ENCODE measurements at places on chromosomes 4 and X.

DNA sequence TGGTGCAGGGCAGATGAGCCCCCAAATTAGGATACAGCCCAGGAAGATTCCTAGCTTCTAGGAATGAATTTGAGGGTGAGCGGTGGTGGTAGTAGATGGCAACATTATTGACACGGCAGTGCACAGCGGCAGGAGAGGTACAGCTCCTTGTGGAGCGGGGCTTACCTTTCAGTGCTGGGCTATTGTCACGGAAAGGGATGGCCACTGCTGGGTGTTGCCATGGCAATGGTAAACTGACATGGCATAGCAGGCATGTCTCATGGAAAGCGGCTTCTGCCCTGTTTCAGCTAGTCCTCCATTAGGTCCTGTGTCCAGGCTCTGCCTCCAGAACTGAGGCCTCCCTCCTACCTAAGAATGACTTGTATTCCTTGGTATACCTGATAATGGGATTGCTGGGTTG is 81.8 kb upstream of the WDR1 start:
- no peak for DNase-seq

- DNase-seq: no peak
Measured at GRCh38 chrX:41339148-41339547, 5.2 kb downstream of the DDX3X start.

DNA sequence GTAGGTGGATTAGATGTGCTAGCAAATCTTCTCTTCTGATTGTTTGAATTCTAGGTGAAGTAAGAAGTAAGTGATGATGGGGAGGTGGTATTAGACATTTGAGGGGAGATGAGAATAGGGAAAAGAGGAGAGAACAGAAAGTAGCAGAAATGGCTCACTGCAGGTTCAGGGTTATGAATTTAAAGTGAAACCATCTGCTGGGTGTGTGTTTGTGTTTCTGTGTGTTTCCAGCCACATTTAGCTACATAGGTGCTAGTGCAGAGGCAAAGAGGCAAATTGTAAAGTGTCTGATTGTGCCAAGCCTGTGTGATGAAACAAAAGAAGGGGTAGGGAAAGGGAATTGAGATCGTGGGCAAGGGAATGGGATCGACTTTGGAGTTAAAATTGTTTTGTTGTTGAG is 50.6 kb downstream of the ZFX start:
- DNase-seq: no peak

DNA sequence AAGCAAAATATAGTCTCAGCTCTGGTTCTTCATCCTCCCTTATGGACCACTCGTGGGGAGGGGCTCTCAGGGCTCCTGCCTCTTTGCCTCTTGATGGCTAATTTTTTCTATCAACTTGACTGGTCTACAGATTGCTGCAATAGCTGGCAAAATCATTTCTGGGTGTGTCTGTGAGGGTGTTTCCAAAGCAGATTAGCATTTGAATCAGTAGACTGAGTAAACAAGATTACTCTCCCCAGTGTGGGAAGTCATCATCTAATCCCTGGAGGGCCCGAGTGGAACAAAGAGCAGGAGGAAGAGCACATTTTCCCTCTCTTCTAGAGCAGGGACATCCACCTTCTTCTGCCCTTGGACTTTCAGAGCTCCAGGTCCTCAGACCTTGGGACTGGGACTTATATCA is 153.5 kb downstream of the STK32B start:
- DNase-seq: peak; percentile 11

DNA sequence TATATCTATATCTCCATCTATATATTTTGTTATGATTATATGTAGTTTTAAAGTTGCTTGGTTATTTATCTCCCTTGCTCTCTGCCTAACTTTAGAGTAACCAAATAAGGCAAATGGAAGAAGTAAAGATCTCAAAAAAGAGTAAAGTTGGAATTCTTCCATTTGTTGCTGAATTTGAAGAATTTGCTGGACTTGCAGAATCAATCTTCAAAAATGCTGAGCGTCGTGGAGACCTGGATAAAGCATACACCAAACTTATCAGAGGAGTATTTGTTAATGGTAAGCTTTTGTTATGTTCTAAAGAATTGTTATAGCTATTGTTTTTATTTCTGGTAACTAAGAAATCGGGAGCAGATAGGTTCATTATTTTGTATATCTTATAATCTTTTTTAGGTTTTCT is 43.2 kb downstream of the EXOC1 start:
- DNase-seq: peak; percentile 9

DNA sequence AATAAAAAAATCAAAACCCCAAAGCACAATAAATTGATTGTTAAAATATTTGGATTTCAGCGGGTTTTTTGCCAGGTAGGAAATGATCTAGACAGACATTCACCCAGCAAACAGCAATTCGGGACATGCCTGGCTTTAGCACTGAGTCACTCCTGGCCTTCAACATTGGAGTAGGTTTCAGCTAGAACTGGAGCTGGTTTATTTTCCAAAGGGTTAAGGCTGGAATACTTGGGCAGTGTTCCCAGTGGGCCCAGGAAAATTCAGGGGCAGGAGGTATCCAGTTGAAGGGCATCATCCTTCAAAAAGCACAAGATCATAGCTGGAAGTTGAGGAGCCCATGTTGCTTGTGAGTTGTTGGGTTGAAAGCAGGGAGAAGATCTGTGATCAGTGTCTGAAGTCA is 41.0 kb downstream of the TXLNG start:
- no peak for DNase-seq

DNA sequence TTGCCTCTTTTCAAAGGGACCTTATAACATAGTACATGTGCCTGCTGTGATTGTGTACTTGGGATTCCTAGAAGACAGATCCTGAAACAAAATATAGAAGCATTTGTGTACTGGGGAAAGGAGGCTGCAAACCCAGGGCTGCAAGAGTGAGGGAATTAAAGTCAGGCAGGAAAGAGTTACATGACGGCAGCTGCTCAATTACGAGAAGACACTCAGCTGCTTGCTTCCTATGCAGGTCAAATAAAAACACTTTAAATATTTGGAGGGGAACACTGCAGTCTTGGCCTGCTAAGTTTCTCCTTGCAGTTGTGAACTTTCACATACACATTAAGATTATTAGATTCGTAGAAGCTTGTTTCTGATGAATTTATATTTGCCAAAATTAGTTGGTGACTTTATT is 191.9 kb upstream of the CXCL13 start:
- no peak for DNase-seq

DNA sequence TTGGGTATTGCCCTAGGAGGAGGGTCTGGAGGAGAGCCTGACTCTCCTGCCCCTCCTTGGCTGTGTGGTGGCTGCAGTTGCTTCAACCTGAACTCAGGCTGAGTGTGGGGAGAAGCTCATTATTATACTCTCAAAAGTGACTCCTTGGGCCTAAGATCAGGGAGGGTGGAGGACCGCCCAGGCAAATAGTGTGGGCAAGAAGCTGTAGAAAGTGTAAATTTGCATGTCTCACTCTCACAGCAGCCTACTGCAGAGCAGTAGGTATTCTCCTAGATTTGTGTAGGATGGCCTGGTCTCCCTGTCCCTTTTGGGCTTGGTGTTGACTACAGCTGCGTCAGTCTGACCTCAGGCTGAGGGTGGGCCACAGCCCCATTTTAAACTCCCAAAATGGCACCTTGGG is 156.1 kb downstream of the ZNF330 start:
- DNase-seq: no peak

DNA sequence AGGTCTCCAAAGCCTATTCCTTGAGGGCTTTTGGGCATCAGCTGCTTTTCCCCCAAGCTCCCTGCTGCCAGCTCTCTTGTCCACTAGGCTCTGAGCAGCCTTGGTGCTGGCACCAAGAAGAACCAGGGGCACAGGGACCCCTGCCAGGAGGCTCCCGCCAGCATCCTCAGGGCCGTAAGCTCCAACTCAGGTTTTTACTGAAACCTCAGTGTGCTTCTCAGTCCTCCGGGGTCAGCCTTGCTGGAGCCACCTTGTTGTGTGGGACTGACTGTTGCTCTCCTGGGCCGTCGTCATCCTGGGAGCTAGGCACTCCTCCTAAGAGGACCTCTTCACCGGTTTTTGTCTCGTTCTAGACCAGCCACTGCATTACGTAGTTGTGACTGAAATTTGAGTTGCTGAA is 38.9 kb downstream of the NOP14 start:
- no peak for DNase-seq

- peak; percentile 50 for DNase-seq
Measured at GRCh38 chr4:83171436-83172039, 57.0 kb upstream of the PLAC8 start.

DNA sequence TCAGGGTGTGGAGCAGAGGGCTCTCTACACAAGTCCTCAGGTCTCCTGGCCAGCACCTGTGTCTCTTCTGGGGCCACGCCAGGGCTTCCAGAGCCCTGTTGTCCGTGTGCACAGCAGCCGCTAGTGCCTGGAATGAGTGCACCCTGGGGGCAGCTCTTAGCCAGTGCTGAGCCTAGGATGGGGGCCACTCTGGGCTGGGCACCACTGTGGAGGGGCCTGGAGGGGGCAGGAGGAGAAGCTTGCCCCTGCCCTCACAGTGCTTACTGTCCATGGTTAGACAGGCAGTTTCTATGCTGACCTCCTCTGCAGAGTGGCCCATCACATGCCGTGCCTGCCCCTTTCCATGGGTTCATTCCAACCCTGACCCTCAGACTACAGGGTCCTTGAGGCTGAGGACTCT is 42.7 kb upstream of the GRPEL1 start:
- no peak for DNase-seq

DNA sequence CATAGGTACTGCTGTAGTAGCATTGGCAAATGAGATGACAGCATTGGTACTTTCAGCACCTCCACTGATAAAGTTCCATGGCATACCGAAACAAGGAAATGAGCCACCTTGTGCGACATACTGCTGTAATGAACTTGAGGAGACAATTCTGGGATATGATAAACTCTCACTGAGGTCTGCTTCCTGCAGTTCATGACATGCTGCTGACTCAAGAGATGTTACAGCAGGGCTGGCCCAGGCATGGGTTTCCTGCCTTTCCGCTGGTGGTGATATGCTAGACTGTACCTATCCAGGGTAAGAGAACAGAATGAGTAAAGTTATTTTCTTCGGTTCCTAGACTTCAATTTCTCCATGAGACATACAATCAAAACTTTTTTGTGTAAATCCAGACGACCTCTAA is 17.1 kb downstream of the BEND2 start:
- DNase-seq: peak; percentile 0

DNA sequence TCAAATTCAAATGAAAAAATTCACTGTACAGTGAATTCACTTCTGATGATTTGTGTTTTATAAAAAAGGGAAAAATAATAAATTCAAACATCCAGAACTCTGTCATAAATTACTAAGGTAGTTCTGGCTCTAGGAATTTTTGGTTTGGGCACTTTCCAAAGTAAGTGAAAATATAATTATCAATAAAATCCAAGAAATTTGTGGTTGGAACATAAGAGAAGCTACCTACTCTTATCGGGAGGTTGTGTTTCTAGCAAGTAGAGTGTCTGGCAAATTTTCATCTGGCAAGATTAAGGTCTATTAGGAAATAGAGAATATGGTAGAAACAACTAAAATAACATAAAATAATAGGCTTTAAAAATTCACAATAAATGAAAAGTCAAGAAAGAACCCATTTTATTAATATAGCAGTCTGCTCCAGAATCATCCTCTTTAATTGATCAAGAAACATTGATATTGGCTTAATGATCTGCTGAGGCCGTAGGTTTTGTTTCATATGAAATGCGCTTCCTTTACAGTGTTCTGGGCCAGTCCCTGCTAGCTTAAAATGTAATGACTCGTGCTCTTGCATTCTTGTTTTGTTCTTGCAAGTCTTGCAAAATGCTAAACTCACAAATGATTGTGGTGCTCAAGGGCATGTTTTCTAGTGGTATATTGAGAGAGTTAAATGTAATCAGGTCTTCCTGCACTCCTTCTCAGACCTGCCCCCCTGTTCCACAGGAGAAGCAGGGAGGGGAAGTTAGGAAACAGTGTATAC is 331.4 kb downstream of the RAPGEF2 start:
- peak; percentile 50 for DNase-seq

Measured in cardiac fibroblast (primary cell).